NAMALWA (cell line): ENCODE measurements at places on chromosomes 4 and X.
A peak's percentile ranks its signal among the peaks of the same experiment; 100 is the strongest.

GRCh38 chrX:19382555-19383145, 38.9 kb downstream of the PDHA1 start:
- DNase-seq = peak; percentile 69

GRCh38 chrX:150408561-150408960, 45.4 kb downstream of the MAMLD1 start:
- DNase-seq = no peak

GRCh38 chrX:118802857-118803256, 20.8 kb upstream of the ZCCHC12 start:
- DNase-seq = no peak

DNA sequence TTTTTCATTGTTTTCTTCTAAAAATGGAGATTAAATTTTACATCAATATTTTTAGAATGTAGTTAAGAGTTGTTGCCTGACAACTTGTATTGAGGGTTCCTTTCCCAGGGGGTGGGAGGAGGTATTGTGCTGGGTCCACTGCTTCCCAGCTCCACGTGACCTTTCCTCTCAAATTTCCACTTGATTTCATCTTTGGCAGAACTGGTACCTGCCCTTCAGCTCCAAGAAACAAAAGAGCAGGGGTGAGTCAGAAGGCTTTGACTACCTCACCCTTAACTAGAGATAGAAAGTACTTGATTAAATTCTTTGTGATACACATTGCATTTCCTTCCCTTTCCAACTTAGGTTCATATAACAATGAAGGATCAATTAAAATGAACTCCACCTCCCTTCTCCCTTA, 19.7 kb downstream of the TRIM2 start:
- no peak for DNase-seq

DNA sequence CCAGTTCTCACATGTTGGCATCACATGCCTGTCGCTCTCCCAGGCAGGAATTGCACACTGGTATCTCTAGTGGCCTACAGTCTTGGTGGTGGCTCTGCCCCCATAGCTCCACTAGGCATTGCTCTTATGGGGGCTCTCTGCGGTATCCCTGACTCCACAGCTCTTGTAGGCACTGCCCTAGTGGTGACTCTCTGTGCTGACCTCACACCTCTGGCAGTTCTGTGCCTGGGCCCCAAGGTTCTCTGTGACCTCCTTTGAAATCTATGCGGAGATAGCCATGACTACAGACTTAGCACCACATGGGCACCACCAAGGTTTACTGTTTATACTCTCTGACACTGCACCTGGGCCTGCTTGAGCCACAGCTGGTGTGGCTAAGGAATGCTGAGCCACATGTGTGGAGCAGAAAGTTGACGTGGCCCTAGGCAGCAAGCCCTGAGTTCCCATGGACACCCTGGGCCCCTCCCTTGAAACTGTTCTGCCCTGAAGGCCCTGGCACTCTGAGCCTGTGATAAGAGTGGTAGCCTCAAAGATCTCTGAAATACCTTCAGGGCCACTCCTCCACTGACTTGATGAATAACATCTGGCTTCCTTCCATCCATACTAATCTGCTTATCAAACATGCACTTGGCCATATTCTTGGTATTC, 8.0 kb downstream of the SLC9B1 start:
- no peak for DNase-seq

DNA sequence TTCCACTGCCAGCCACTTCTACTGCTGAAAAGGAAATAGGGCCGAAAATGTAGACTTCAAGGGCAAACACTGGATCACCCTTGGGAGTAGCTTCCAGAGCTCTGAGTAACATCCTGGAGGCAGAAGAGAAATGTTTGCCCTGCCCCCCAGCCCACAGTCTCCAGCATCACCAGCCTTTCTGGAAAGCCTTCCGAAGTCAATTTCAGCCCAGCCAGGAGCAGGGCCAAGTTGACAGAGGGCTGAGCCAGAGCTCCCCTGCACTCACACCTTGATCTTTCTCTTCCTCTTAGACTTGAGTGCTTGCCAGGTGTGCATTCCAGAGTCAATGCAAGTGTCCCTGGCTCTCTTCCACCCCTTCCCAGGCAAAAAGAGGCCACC, 35.2 kb downstream of the SLC25A5 start:
- DNase-seq = no peak

- no peak for DNase-seq
Observed at GRCh38 chr4:159290321-159291030, 187.6 kb downstream of the RAPGEF2 start.

DNA sequence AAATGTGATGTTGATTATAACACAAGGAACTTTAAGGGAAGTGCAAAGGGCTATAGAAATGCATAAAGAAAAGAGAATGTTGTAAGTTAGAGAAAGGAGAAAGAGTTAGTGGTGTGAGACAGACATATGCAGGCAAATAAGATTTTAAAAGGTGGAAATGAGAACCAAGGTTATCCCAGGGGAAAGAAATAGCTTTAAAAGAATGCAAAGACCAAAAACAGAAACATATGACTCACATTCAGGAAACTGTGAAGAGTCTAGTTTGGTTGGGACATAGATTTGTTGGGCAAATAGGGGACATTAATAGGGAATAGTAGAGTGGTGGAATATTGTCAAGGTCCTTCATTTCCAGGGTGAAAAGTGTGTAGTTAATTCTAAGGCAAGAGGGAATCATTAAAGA, 52.4 kb downstream of the MAPK10 start:
- no peak for DNase-seq
